ENCODE measurements at places on chromosomes 2 and 18. TPM values are rescaled to one million over a fixed set of nuclear protein-coding genes. Genes with fewer than 3 reads are reported as not detected.

The AMER3 gene
- total RNA-seq, result not detected

The TFCP2L1 gene
- 0.19 TPM for total RNA-seq

The CD8A gene
- total RNA-seq, result 67.8 TPM

The MEP1B gene
- total RNA-seq, result 0.20 TPM

The RGPD4 gene
- total RNA-seq, result not detected

- no peak for DNase-seq
These were observed 85.4 kb downstream of the DLGAP1 start for GRCh38 chr18:4369705-4370104.

DNA sequence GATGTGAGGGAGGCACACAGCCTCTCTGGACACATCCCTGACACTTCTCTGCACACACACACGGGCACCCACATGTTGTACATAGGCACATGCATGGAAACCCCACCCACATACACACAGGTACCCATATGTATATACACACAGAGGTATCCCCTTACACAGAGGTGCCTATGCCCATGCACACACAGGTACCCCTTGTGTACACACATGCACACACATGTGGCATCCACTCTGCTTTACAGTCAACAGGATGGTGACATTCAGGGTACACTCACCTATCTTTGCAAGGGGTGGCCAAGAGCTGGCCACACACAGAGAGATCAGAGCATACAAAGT is 59.5 kb downstream of the FAM168B start:
- peak; percentile 10 for DNase-seq

DNA sequence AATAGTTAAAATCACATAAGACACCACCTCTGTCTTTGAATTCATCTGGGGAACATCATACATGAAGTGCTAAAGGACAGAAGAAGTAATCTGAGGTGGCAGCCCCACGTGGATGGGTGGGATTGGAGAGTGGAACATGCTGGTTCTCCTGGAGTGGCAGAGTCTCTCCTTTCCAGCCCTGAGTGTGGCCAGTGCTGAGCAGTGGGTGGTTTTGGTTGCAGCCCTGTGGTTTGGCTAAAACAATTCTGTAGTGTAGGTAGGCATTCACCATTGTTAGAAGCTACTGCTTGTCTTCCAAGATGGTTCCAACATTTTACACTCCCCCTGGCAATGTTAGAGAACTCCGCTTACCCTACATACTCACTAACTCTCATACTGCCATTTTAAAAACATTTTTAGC is 396.4 kb upstream of the MEX3C start:
- DNase-seq, result no peak

DNA sequence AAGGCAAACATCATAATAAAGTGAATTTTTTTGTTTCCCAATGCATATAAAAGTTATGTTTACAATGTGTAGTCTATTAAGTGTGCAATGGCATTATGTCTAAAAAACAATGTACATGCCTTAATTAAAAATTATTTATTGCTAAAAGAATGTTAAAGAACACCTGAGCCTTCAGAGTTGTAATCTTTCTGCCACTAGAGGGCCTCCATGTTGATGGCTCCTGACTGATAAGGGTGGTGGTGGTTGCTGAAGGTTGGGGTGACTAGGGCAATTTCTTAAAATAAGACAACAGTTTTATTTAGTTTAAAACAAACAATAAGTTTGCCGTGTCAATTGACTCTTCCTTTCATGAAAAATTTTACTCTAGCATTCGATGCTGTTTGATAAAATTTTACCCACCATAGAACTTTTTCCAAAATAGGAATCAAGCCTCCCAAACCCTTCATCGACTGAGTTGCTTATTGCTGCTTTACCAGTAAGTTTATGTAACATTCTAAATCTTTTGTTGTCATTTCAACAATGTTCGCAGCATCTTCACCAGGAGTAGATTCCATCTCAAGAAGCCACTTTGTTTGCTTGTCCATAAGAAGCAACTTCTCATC is 32.3 kb downstream of the MAP3K2 start:
- no peak for DNase-seq

- DNase-seq, result no peak
These were observed 82.4 kb upstream of the PELI1 start for GRCh38 chr2:64226611-64227010.

GRCh38 chr2:85415980-85416650 is 2.4 kb upstream of the SH2D6 start:
- no peak for DNase-seq

DNA sequence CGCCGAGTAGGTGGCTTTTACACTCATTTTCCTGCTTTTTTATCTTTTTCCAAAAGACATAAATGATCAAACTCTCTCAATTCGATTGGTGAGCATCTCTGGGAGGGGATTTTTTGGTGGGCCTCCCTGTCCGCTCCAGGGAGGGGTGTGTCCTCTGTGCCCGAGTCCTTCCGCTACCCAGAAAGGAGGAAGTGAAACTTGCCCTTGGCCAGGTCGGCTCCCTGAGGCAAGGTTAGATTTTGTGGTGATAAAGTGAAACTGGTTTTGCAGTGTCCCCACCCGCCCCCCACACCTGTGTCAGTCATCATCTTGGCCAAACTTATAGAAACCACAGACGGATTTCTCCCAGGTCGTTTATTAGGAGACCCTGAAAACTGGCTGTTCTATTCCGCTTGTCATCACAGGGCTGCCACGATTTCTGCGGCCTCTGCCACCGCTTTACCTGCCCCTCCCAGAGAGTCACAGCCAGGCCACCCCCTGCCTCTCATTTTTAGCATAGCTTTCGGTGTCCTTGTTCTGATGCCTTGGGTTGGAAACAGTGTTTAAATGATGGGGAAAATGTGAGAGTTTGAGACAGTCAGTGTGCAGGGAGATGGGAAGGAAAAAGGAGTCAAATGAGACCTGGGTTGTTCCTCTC is 93.6 kb downstream of the SH3BP4 start:
- peak; percentile 40 for DNase-seq

DNA sequence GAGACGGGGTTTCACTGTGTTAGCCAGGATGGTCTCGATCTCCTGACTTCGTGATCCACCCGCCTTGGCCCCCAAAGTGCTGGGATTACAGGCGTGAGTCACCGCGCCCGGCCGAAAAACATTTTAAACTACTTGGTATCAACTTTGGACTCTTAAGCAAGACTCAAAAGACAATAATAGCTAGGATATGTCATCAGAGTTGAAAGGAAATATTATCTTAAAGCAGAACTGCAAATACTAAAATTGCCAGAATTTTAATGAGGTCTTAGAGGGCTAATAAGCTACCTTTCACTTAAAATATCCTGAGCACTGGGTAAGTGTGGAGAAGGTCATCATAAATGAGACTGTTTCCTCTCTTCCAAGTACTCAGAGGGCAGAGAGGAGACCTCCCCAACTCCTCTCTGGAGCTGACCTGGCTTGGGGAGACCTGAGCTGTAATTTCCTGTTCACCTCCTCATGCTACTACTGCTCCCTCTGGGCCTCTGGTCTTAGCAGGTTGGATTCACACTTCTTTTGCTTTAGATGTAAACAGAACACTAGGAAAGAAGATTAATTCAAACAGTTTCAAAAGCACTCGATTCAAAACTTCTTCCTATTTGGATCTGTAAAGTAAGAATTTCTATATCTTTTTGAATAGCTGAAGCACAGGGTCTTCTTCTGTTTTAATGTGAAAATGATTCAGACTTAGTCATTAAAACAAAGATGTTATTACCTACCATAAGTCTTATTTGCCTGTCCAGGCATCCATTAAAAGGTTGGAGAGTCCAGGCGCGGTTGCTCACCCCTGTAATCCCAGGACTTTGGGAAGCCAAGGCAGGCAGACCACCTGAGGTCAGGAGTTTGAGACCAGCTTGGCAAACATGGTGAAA is 16.5 kb downstream of the CNRIP1 start:
- DNase-seq, result no peak

- no peak for DNase-seq
These were observed 68.2 kb downstream of the HPCAL1 start for GRCh38 chr2:10370895-10371294.

Data from natural killer cell treated with Interleukin-12 subunit alpha and Interleukin-12 subunit beta and Interleukin-15 and Interleukin-18, amount 100 ng/mL, for 72 hours (primary cell).